AG04450 (cell line): ENCODE measurements at places on chromosomes 13 and 19.

GRCh38 chr19:49591731-49592485 lies 926 bp downstream of the PRR12 start:
- DNase-seq, result no peak

DNA sequence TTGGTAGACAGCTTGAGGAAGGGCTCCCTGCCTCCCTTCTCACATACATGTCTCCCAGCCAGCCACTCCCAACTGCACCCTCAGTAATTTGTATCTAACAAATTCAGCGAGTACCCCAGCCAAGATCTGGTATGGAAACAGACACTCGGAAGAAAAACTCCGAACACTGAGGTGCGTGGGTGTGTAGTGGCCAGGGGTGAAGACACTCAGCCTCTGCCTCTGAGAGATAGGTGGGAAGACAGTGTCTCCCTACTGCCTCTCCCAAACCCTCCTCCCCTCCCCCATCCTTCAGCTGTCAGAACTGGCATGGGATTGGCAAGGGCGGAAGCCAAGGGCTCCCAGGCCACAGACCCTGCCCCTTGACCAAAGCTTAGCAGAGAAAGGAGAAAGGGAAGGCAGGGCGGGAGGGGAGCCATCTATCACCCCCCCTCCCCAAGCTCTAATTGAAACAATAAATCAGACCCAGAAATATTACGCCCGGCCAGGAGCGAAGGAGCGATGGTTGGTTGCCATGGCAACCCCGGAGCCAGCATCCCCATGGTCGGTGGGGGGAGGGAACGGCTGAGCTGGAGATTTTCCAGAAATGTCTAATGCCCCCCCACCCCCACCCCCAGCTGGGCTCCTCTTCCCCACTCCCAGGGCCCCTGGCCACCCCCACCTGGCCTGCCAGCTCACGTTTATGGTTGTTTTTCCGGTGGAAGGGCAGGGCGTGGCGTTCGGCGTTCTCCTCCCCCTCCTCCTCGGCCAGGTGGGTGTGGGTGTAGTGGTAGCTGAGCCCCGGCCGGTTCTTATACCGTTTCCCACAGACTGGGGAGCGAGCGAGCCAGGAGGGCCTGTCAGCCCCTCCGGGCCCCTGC lies 7.0 kb downstream of the DPF1 start:
- no peak for DNase-seq

DNA sequence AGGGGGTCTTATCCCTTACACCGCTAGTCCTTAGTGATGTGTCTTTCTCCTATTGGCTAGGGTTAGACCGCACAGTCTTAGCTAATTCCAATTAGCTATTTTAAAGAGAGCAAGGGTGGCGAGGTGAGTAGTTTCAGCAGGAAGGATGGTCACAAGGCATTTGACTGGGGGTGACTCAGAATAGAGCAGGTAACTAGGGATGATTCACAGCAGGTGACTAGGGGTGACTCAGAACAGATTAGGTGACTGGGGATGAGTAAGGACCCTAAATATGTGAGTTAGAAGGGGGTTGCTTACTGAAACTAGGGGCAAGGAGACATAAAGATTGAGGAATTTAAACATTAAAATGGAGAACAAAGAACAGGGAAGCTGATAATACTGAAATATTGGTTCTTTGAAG lies 64.3 kb downstream of the ZNF66 start:
- DNase-seq, result no peak

DNA sequence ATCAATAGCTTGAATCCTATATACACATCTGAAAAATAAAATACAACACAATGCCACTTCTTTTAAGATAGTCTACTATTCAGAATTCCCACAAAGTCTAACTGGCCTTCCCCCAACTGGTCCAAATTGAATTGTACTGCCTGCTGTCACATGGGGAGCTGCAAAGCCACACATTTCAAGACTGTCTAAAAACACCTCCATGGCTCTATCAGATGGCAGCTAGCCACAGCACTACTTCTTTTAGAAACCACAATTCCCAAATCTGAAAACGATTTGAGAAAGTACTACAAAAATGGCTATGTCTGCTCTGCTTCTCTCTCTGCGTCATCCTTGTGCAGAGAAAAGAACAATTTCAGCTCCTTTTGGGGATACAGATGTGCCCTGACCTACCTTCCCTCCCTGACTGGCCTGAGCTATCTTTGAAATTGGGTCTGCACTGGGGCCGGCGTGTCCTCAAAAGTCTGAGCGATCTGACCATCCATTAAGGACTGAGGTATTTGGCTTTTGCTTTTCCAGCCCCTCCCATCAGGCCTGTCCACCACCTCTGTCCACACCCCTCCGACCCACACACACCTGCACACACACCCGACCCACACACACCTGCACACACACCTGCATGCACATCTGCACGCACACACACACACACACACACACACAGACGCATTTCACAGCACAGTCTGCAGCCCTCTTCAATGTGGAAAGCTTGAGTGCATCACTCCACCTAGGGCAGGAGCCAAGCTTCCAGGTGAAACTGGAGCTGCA lies 68.6 kb upstream of the IPO5 start:
- no peak for DNase-seq

GRCh38 chr13:48175185-48175584 lies 57.8 kb upstream of the ITM2B start:
- DNase-seq, result no peak

DNA sequence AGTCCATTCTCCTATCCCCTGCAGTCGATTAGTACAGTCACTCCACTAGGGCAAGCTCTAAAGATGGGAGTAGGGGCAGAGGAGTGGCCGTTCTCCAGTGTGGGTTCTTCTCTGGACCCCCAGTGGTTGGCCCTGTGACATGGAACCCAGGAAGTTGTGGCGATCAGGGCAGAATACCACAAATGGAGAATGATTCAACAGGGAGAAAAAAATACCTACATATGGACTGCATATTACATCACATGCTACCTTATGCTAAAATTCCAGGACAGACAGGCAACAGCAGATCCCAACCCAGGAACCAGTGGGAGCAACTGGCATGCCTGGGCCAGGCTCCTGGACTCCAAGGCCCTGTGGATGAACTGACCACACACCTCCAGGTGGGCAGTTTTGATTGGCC lies 20.4 kb downstream of the POU2F2 start:
- DNase-seq, result no peak

- no peak for DNase-seq
Measured at GRCh38 chr13:46728777-46729176, 68.2 kb downstream of the ESD start.

DNA sequence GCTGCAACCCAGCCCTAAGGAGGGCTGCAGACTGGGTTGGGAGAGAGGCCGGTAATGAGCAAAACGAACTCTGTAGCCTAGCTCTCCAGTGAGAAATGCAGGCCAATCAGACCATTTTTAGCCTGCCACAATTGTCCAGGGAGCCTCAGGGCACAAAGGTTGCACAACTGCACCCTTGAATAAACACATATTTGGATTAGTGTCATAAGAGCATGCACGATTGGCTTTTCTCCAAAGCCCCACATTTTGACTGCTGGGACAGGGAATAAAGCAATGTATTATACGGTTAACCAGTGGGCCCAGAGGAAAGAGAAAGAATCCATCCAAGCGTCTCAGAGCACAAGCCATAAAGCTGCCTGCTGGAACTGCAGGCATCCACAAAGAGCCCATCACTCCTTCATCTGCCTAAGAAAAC lies 729.4 kb upstream of the SGCG start:
- DNase-seq, result no peak

DNA sequence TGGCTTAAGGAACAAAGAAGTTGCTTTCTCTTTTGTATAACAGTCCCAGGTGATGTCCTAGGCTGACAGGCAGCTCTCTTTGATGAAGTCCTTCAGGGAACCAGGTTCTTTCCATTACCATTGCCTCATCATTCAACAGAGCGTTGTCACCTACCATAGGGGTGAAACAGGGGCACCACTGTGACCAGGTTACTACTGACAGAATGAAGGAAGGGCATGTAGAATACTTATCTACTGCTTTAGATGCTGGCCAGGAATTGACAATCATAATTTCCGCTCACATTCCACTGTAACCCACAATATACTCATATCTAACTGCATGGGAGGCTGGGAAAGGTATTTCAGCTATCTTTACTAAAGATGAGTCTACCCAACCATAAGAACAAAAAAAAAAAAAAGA lies 148.0 kb upstream of the FNDC3A start:
- no peak for DNase-seq

- DNase-seq, result no peak
Measured at GRCh38 chr19:55173714-55174409, 6.2 kb downstream of the SYT5 start.
